ENCODE measurements at places on chromosomes 4 and X.

DNA sequence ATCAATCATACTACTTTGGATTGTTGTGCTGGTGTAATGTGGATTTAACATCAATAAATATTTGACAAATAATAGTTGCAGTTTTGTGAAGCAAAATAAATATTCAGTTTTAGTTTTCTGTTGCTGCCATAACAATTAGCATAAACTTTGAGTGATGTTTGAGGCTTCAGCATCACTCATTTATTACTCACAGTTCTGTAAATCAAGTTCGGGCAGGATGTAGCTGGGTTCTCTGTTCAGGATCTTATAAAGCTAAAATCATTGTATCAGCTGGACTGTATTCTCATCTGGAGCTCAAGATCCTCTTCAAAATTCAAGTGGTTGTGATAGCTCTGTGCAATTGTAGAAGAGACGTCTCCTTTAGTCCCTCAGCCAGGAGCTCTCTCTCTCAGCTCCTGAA lies 81.7 kb downstream of the CBR4 start:
- no peak for DNase-seq

- DNase-seq = no peak
These were observed 566 bp upstream of the LIMCH1 start for GRCh38 chr4:41537292-41537890.

- DNase-seq = no peak
These were observed 104.5 kb downstream of the AMELX start for GRCh38 chrX:11397680-11398079.

GRCh38 chr4:112523008-112523721 lies 7.2 kb upstream of the NEUROG2 start:
- DNase-seq = no peak
